ENCODE measurements at places on chromosomes 5 and 9.

GRCh38 chr5:145585443-145586148 lies 249.5 kb downstream of the PRELID2 start:
- no peak for DNase-seq

DNA sequence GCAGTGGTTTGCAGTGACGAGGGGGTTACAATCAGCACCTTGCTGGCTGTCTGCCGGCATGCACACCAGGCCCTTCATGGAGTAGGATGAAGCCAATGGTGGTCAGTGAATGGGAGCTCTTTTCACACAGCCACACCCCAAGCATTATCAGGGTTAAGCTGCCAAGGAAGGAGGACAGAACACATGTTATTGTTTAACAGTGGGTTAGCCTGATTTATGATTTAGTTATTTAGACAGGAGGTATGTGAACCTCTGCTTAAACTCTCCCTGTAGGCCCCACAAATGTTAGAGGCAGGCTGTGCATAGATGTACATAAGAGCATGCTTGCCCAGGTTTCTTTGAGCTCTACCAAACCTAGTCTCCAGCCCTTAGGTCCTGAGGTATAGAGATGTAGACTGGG lies 262.9 kb downstream of the SPOCK1 start:
- DNase-seq: no peak

- DNase-seq: no peak
Observed at GRCh38 chr5:89117124-89117644, 234.2 kb upstream of the MEF2C start.

DNA sequence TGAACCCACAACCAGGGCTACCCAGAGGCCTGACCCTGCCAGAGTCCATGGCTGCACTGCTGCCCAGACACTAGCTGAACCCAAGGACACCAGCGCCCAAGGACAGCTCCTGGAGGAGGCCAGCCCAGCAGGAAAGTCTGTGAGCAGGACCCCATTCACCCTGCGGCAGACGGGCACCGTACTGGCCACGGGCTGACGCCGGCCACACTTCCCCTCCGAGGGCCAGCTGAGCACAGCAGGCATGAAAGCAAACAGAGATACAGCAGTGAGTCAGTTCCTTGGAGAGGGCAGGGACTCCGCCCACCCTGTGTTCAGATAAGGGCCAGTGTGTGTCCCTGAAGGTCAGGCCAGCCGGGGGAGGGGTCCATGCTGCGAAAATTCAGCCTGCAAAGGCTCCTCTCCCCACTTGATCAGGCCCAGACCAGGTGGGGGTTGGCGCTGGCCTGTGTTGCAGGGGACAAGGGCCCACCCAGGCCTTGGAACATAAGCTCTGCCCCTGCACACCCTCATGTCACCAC lies 3.2 kb downstream of the RNF208 start:
- DNase-seq: no peak

GRCh38 chr9:113989017-113989713 lies 88.9 kb downstream of the AMBP start:
- DNase-seq: no peak

DNA sequence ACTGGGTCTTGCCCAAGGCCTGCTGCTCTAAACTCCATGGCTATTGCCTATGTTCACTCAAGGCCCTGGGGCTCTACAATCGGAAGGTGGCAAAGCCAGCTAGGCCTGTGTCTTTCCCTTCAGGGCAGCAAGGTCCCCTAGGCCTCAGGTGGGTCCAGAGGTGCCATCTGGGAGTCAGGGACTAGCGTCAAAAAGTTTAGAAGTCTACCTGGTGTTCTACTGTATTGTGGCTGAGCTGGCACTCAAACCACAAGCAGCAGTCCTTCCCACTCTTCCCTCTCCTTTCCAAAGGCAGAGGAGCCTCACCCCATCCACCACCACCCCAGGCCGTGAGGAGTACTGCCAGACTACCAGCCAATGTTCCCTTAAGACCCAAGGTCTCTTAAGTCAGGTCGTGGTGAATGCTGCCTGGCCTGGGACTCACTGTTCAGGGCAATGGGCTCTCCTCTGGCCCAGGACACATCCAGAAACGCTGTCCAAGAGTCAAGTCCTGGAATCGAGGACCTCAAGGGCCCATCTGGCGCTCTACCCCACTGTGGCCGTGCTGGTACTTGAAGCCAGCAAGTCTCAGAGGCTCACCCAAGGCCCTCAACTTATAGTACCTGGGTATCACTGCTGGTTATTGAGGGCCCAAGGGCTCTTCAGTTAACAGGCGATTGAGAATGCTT lies 13.0 kb upstream of the SARDH start:
- no peak for DNase-seq

DNA sequence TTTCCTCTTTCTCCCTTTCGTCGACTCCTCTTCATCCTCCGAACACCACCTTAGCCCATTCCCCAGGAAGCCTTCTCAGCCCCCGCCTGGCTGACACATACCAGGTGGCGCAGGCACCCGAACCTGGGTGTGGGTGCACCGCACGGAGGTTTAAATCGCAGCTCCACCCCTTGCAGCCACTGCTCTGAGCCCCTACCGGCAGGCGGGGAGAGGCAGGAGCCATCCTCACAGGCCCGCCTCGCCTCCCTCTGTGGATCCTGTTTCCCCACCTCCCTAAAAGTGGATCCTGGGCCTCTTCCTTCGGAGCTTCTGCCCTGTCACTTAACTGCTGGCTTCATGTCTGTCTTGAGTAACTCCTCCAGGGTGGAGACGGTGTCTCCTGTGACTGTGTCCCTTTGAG lies 110.7 kb downstream of the OLFM1 start:
- DNase-seq: no peak

DNA sequence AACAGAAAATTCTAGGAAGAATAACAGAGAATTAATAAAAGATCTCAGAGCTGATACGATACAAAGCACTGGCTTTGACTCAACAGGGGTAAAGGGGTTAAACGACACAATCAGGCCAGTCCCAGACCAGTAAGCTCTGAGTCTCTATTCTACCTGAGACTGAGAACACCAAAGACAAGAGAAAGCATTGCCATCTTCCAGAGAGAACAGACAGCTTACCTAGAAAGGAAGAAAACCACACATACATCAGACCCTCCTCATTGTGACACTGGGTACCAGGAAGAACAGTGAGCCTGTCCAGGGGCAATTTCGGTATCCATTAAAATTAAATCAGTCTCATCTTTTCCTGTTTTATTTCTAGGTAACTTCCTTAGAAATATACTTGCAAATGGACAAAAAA lies 41.1 kb downstream of the MRPL36 start:
- DNase-seq: no peak

DNA sequence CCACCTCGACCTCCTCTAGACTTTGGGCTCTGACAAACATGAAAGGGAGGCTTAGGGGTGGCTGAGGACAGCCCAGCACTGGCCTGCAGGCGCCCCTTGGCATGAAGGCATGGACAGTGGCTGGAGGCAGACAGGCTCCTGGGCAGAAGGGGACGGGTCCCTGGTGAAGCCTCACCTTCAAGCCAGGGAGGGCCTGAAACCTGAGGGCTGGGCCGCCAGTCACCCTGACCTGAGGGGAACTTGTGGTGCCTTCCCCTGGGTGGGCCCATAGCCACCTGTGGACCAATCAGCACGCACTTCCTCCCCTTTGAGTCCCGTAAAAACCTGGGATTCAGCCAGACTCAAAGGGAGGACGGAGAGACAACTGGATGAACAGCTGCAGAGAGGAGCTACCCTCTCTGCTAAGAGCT lies 90.4 kb upstream of the PUM3 start:
- DNase-seq: no peak

DNA sequence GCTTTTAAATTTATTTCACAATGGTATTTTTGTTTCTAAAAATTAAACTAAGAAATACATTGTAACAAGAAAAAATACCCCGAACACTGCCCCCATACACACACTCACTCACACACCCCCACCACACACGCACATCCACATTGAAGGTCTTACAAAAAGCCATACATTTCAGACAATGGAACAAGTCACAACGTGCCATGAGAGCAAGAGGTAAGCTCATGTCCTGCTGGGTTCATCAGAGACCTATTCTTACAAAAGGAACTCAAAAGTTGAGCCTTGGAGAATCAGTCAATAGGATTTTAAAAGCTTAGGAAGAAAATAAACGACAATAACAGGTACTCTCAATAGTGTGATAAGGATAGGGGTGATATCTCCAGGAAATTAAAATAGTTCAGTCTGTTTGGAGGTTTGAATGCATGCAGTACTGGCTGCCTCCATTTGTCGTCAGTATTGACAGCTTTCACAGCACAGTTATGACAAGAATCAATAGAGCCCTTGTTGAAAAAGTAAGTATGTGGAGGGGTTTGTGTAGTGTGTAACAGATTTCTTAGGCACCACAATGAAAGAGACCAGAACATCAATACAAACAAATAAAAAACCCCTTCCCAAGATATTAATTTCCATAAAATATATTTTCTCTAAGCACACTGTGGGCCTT lies 1826.2 kb upstream of the CDH6 start:
- no peak for DNase-seq

- no peak for DNase-seq
Observed at GRCh38 chr5:126847456-126847820, 70.5 kb downstream of the LMNB1 start.

DNA sequence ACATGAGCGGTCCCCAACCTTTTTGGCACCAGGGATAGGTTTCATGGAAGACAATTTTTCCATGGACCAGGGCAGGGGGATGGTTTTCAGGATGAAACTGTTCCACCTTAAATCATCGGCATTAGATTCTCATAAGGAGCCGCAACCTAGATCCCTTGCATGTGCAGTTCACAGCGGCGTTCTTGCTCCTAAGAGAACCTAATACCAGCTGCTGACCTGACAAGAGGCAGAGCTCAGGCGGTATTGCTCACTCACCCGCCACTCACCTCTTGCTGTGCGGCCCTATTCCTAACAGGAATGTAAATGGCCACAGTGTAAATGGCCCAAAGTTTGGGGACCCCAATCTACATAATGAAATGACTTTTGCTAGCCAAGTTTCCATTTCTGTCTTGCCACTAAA lies 3.1 kb upstream of the PLIN2 start:
- DNase-seq: no peak

- no peak for DNase-seq
Observed at GRCh38 chr9:111414406-111414805, 69.8 kb downstream of the ECPAS start.

DNA sequence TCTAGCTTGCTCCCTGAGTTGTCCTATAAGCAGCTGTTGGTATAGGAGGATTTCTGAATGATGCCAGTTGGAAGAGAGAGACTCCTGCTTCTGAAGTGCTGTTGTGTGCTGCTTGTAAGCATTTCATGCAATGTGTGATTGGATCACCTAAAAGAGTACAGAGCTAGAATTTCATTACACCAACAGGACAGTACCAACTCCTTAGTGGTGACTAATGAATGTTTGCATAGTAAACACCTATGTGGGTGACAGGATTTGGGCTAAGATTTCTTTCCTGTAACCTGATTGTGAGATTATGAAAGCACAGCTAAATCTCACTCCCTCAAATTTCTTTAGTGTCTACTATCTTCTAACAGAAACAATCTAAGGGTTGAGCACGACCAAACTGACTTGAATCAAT lies 67.0 kb downstream of the GCNT1 start:
- no peak for DNase-seq

DNA sequence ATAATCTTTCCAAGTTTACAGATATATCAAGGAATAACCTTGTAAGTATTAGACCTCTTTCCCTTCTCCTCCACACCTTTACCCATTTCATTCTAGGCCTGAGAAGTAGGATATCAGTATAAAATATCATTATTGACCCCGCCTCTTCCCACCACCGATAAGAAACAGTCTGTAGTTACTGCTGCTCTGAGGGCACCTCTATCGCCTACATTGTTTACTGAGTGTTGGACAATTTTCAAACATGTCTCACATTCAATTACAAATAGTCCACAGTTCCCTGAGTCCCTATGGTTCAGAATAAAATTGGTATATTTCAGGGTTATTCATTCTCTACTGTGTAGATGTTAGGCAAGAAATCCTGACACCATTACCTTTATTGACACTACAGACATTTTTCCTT lies 73.4 kb downstream of the TEK start:
- DNase-seq: no peak

DNA sequence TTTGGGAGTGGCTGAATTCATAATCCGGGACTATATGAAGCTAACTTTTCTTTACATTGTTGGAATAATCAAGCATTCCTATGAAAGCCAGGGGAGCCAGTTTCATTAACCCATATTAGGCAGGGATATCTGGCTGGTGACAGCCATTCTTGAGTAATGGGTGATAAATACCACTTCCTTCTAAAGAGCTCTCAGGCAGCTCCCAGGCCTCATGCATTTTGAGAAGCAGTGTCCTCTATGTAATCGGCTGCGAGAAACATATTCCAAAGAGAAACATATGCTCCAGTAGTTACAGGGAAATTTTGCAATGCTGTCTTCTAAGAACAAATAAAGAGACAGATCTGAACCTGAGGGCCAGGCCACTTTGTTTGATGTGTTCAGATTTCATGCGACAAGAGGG lies 83.1 kb downstream of the MSX2 start:
- DNase-seq: no peak

DNA sequence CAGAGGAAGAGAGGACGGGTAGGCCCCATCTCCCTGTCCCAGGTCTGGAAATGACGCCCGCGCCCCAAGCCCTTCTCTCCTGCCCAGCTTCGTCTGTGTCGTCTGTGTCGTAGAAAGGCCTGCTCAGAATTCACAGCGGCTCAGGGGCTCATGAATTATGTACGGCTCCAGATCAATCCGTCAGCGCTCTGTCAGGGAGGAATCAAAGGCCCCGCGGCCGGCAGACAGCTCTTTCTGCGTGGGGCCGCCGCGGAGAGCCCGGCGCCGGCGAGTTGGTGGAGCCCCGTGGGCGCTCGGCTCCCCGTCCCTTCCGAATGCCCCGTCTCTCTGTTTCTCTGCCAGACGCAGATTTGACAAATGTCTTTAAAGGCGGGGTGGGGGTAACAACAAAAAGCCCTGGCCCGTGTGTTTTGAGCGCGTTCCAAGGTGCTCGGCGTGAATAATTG lies 83.8 kb upstream of the RAPGEF1 start:
- DNase-seq: no peak

DNA sequence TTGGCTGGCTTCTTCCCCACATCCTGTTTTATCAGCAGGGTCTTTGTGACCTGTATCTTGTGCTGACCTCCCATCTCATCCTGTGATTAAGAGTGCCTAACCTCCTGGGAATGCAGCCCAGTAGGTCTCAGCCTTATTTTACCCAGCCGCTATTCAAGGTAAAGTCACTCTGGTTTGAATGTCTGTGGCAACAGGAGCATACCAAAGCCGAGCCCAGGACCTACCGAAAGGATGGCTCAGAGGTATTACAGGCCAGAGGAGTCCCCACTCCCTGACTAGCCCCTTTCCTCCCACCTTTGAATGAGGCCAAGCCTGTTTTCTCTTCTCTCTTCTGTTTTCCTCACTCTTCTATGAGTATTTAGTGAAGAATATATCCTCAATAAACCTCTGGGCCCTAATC lies 271.3 kb downstream of the OSTF1 start:
- no peak for DNase-seq

- no peak for DNase-seq
Observed at GRCh38 chr5:173554989-173555705, 61.3 kb downstream of the BOD1 start.

GRCh38 chr5:25128606-25129005 lies 483.8 kb upstream of the CDH10 start:
- DNase-seq: no peak

GRCh38 chr5:142997591-142997990 lies 227.4 kb downstream of the ARHGAP26 start:
- no peak for DNase-seq

- DNase-seq: no peak
Observed at GRCh38 chr9:113463418-113464285, at the start of gene RGS3. Gene RGS3, plus strand, starts transcription at chr9:113463727. Its CDS starts 76 bp downstream, at chr9:113463803.

- no peak for DNase-seq
Observed at GRCh38 chr9:117116084-117116483, 298.8 kb downstream of the ASTN2 start.
